ENCODE measurements at places on chromosomes 7 and 10.

- DNase-seq = no peak
These were observed 201.9 kb downstream of the MYOF start for GRCh38 chr10:93280121-93280698.

DNA sequence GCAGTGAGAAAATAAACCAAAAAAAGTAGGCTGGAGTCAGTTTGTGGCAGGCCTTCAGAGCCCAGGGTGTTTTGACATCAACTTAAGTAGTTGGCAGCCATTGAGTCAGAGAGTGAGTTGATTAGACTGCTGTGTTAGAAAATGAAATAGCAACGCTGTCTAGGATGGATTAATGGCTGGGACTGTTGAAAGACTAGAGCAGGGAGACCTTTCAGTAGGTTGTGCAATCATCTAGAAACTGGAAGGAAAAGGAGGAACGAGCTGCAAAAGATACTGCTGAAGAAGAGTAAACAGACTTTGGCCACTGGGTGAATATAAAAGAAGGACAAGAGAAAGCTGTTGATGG is 28.6 kb upstream of the TRIL start:
- DNase-seq = no peak

DNA sequence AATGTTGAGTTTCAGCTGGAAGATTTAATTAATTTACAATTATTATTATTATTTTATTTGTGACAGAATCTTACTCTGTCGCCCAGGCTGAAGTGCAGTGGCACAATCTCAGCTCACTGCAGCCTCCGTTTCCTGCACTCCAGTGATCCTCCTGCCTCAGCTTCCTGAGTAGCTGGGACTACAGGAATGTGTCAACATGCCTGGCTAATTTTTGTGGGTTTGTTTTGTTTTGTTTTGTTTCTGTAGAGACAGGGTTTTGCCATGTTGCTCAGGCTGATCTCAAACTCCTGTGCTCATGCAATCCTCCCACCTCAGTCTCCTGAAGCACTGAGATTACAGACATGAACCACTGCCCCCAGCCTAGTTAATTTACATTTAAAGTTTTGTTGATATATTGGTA is 93.8 kb upstream of the MEOX2 start:
- no peak for DNase-seq

DNA sequence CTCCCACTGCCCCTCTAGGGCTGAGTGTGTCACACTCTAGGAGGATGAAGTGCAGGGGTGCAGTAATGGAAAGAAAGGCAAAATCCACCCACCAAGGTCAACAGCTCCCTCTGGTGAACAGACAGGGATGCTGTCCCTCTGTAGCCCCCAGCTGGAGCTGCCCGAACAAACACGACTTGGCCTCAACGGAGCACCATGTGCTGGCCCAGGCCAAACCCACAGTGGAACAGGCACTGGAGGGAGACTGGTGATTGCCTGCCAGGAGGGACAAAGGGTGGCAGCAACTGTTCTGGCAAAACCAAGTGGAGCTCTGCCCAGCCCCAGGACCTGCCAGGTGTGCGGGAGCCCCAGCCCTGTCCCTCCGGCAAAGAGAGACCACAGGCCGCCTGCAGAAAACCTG is 20.7 kb downstream of the PDIA4 start:
- no peak for DNase-seq

- DNase-seq = no peak
These were observed 5.2 kb upstream of the NPSR1 start for GRCh38 chr7:34652809-34653208.

Data from B cell (primary cell).